NCI-H2081 treated with DMSO at 0.1 percent for 48 hours (cell line): ENCODE measurements at places on chromosomes 1 and 21.

- DNase-seq = peak; percentile 26
Observed at GRCh38 chr1:203216274-203217138, 13.0 kb downstream of the CHIT1 start.

DNA sequence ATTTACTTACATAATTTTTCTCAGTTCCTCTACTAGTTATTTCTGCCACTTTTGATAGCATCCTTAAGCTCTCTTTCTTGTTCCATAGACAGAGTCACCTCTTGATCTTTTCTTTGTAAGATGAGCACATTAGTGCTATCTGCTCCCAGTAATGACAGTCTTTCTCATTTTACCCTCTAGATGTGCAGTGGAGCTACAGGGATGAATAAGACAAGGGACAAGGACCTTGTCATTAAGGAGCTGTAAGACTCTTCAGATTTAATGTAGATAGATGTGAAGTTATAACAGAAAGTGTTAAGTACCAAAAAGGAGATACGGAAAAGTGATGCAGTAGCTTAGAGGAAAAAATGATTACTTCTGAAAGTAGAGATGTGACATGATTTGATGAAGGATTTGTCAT, 20.4 kb downstream of the SCP2 start:
- DNase-seq = no peak

- DNase-seq = no peak
Observed at GRCh38 chr1:2610036-2610959, 22.5 kb downstream of the MMEL1 start.

DNA sequence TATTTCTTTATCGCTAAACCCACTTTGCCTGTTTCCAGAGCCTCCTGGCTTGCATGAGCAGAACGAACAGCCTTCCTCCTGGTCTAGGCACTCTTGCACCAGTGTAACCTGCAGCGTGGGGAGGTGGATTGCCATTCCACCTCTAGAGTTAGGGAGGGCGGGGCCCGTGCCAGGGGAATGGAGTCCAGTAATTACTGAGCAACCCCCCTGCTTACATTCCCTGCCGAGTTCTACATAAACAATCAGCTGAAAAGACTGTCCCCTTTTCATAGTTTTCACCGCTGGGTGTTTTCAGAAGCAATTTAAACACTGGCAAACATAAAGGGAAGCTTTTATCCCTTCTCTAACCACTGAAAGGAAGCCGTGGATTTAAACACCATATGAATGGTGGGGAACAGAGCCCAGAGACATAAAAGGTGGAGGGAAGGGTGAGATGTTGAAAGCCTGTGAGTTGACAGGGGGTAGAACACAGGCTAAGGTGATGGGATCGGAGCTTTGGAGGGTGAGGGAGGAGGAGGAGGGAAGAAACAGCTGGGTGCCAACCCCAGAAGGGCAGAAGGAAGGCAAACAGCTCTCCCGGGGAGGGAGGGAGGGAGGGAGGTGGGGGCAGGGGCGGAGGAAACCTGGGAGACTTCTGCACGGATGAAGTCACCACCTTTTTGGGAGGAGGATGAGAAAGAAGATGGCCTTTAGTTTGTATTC, 68.0 kb upstream of the WDR26 start:
- DNase-seq = peak; percentile 95

DNA sequence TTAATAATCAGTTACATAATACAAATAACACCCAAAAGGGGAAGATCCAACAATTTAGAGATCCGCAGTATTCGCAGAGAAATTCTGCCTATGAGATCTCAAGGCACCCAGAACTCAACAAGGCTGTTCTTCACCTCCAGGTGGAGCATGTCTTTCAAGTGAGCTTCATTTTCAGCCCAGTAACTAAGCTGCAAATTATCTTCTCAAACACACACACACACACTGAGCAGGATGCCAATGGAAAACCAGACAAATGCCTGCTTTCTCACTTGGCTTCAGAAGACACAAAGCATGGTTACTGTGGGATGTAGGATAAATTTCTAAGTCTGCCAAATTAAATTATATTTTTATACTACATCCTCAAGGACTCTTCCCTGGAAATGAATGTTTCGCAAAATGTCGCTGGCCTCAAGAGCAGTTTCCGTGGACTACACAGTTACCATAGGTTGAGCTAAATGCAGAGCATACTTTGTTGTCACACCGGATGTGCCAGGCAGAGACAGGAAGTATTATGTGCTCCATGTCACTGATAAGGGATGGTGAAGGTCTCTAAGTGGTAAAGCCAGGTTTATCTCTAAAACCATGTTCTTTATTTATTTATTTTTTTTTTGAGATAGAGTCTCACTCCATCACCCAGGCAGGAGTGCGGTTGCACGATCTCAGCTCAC, 30.3 kb downstream of the UBR4 start:
- DNase-seq = no peak

DNA sequence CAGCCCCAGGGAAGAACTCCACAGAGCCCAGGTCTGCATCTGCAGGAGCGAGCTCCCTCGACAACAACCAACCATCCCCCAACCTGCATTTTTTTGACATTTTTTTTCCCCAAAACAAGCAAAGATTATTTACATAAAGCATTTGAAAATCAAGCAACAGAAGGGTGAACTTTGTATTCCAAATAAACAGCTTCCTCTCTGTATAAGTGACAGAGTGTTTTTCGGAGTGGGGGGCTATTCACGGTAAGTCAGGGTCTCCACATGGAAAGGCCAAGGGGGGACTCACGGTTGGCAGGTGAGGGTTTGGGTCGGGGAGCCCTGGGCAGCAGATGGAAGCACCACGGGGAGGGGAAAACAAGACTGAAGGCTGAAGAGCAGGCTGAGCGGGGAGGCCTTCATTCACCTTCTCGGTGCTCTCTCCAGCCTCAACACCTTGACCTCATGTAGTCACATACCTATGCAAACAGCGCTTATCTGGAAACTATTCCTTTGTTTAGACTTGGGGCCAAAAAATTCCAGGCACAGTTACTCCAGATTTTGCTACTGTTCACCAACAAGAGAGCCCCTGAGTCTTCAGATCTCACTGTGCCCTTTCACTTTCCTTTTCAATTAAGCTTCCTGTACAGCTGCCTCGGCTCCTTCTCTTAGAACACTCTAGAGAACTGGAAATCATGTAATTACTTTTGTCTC, 27.6 kb downstream of the C2CD2 start:
- DNase-seq = no peak

GRCh38 chr1:97853221-97853620, 67.6 kb downstream of the DPYD start:
- no peak for DNase-seq

DNA sequence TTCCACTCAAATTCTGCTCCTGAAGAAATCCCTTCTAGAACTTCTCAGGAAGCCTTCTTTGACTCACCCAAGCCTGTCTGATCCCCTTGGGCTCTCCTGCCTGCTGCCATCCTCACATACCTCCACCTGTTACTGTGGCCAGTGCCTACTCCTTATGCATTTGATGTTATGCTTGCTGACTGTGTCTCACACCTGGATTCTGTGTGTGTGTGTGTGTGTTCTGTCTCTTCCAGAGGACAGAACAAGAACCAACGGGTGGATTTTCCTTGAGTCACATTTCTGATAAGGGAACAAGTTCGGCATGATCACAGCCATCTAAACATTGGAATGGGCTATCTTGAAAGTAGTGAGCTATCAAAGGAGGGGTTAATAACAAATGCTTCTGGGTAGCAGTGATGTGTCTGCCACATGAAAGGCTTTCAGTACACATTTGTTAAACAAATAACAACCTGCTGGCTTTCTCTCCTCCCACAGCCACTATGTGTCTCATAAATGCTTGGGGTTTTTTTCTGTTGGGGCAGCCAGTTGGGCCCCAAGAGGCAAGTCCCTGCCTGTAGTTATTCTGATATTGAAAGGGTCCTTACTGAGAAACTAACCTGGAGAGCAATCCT, 8.9 kb upstream of the GPR37L1 start:
- DNase-seq = peak; percentile 35

GRCh38 chr1:195733408-195733807, 874.8 kb downstream of the KCNT2 start:
- DNase-seq = no peak

DNA sequence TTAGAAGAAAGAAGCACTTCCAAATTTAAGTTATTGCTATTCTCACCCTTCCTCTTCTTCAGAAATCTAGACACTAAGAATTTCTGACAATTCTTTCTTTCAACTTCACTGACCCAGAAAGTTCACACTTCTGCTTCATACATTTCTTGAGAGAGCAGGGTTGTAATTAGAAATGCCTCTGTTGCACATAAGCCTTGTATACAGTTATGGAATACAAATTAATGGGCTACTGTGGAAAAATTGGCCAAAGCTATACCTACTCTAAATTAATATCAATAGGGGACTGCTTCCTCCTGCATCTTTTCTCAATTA, 1.5 kb downstream of the TNFSF18 start:
- DNase-seq = no peak

- DNase-seq = no peak
Observed at GRCh38 chr1:81613803-81614202, 186.9 kb upstream of the ADGRL2 start.

DNA sequence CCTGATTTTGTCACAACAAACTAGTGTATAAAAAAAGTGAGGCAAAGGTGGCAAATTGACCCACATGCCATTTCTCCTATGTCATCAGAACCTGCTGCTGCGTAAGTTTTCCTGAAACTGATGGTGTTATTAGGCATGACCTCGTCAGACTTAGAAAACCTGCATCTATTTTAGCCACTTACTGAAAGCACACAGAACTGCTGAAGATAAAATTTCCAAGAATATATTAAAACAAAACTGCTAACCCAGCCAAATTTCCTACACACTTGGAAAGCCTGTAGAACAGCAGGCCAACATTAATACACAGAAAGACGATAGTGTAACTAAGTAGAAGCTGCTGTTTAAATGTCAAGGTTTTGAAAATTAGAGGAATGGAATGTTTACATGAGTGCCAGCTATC, 674.5 kb upstream of the CXADR start:
- no peak for DNase-seq
